ENCODE measurements at places on chromosomes 11 and 22.

DNA sequence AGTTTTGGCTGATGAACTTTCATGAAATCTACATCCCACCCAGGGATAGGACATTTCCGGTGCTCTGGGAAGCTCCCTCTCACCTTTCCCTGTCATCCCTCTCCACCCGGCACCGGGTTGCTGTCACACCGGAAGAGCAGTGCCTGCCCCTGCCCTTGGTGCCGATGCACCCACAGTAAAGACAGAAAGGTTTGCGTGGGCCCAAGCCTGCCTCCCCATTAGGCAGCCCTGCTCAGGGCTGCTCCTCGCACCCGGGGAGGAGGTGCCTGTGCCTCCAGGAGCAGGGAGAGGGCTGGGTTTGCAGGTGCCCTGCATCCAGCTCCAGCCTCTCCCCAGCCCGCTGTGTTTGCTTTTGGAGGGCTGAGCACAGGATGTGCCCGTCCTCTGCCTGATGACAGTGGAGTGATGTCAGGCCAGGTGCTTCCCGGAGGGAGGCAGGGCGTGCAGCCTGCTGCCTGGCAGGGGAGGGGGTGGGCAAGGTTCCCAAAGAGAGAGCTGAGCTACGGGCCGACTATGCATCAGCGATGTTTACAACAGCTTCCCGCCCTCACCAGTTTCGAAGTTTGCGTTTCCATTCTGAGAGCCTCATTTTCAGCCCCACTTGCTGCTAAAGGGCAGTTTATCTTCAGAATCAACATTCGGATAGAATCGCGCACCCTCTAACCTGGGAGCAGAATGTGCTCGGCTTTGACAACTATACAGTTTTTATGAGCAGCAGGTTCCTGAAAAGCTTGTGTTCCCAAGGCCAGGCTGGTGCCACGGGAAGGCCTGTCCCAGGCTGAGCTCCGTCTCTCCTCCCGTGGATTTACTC, 83.2 kb upstream of the CLDN5 start:
- peak; percentile 50 for DNase-seq

- DNase-seq, result no peak
Observed at GRCh38 chr11:92128026-92128425, 96.6 kb upstream of the FAT3 start.

GRCh38 chr11:78373689-78374088, 43.9 kb downstream of the GAB2 start:
- no peak for DNase-seq

GRCh38 chr11:63603180-63603518, 11.1 kb downstream of the PLAAT3 start:
- no peak for DNase-seq

DNA sequence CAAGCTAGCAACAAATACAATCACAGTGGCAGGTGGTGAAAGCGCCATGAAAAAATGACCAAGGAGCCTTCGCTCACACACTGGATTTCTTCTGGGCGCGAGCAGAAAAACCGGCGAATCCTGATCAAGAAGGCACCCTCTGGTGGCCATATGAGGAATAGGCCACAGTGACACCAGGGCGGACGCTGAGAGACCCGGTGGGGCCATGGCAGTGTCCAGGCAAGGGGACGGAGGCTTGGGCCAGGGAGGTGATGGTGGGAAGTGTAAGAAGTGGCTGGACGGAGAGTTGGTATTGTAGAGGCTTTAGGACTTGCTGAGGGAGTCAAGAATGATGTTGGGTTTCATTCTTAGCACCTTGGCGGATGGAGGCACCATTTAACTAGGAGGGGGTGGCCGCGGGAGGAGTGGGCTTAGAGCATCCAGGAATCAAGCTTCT, 16.9 kb upstream of the RAC2 start:
- peak; percentile 77 for DNase-seq

GRCh38 chr22:31926024-31926423, 18.3 kb upstream of the YWHAH start:
- DNase-seq, result no peak

GRCh38 chr11:127627629-127628457, 627.3 kb upstream of the KIRREL3 start:
- DNase-seq, result no peak

DNA sequence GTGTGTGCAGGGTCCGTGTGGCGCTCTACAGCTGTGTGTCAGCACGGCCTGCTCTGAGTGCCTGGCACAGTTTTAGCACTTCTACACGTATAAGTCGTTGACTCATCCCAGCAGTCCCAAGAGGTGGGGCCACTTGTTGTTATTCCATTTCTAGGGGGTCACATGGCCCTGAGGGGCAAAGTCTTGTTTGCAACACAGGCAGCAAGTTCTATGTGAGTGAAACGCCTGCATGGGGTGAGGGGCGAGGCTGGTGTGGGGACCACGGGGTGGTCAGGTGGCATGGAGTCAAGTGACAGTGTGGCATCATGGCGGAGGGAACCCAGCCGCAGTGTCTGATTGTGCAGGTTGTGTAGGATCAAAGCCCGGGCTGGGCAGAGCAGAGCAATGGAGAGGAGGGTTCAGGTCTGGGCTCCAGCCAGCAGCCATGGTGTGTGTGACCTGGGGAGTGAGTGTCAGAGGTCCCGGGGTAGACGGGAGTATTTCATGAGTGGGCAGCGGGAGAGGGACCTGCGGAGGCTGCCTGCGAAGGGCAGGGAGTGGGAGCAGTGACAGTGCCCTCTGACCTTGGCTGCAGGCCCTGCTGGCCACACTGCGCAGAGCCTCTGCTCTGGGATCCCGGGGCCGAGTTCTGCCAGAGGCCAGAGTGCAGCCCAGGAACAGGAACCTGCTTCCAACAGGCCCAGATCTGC, 27.9 kb downstream of the SHANK3 start:
- DNase-seq, result no peak

DNA sequence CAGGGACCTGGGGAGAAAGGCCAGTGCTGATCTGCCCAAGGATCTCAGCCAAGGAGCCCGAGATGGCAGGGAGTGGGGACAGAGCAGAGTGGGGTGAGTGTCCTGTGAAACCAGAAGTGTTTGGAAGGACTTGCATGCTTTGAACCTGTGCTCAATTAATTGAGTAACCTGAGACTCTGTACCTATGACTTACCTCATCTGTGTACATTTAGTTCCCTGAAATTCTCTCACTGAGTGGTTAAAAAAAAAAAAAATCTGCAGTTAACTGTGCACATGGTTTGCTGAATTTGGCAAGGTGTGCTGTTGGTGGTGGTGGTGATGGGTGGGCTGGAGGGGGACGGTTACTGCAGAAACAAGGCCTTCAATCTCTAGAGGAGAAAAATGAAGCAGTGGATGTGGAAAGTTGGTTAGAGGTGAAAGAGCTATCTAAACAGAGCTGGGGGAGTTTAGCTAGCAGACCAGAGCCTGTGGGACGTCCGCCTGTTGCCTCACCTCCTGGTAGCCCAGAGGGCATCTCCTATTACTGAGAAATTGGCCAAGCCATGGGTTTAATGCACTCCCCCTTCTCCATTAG, 8.3 kb upstream of the SORL1-AS1 start:
- no peak for DNase-seq

- peak; percentile 24 for DNase-seq
Observed at GRCh38 chr11:66335531-66336233, 552 bp downstream of the RIN1 start.

GRCh38 chr11:737366-737765, 9.9 kb upstream of the TALDO1 start:
- no peak for DNase-seq

DNA sequence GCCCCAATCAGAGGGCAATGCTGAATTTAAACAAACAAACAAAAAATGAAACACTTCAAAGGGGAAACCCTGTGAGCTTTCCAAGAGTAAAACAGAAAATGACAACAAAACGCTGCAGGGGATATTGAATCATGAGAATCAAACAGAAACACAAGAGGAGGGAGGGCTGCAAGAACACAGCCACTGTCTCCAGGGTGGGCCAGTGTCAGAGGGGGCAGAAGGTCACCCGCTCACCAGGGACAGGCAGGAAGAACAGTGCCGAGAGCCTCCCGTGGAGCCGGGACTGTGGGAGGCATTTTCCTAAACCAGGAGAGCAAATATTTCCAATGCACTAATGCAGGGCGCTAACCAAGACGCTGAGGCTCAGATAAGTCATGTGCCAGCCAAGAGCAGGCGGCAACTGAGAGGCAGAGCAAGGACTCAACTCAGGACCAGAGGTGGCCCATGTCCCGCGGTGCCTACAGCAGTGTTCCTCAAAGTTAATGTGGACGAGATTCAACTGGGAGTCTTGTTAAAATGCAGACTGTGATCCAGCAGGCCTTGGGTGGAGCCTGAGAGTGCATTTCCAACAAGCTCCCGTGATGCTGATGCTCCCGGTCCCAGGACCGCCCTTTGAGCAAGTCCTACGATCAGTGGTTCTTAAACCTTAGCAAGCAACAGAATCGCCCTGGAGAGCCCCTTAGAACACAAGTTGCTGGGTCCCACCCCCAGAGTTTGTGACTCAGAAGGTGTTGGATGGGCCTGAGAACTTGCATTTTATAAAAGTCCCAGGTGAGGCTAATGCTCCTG, 197.2 kb downstream of the TENM4 start:
- DNase-seq, result no peak

DNA sequence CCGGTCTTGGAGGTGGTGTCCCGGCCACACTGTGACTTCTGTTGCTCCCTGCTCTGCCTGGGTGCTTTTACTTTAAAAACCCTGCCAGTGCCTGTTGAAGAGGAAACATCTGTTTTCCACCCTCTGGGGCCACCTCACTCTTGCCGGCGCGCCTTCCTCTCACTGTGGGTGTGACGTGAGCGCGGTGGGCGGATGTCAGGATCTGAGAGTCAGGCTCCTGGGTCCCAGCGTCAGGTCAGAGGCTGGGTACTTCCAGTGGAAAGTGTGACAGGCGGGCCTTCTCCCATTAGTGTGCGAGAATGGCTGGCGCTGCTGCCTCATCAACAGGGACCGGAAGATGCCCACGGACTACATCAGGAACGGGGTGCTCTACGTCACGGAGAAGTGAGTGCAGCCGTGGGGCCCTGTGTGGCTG, 54.2 kb downstream of the GRAMD4 start:
- peak; percentile 100 for DNase-seq

- no peak for DNase-seq
Observed at GRCh38 chr11:23769214-23769613, 727.6 kb upstream of the LUZP2 start.

- peak; percentile 60 for DNase-seq
Observed at GRCh38 chr11:14973621-14974514, 1.7 kb upstream of the CALCA start.

DNA sequence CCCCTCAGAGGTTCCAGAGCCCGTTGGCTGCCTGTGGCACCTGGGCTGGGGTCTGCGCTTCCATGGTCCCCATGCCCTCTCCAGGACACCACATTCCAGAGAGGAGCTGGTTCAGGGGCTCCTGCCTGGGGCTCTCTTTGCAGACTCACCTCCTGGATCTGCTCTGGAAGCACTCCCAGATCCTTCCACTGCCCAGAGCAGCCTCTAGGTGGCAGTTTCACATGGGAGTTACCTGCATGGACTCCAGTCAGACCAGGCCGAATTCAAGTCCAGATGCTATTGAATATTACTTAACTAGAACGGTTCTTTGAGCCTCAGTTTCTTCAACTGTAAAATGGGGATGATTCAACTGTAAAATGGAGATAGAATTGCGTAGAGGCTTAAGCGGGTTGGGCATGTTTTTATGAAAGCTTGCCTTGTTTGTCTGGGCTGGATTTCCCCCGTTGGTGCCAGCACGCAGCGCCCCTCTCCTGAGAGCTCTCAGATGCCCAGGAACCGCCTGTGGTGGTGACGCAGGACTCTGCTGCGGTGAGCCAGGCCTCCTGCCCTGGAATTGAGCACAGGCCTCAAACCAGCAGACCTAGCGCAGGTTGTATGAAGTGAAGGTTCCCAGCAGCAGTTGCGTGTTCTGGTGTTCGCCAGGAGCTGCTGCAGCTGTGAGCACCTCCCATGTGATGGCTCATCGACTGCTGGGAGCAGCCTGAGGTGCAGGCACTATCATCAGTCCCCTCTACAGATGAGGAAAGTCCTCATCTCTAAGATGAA, 44.2 kb downstream of the LMO1 start:
- DNase-seq, result peak; percentile 38

DNA sequence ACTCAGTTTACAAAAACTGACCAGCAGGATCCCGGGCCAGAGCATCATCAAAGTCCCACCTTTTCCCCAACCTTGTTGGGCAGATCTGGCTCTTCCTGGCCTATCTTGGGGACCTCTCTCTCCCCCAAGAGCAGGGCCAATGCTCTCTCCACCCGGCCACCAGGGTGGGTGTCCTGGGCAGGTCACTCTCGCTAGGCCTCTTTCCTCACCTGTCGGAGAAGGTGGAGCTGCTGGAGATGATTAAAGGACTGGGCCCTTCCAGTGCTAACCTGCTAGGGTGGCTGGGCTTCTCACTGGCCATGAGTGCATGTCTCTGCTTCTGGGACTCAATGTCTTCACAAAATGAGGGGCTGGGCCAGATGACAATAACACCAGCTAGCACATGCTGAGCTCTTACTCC, 2.9 kb upstream of the CAPN5 start:
- DNase-seq, result no peak

DNA sequence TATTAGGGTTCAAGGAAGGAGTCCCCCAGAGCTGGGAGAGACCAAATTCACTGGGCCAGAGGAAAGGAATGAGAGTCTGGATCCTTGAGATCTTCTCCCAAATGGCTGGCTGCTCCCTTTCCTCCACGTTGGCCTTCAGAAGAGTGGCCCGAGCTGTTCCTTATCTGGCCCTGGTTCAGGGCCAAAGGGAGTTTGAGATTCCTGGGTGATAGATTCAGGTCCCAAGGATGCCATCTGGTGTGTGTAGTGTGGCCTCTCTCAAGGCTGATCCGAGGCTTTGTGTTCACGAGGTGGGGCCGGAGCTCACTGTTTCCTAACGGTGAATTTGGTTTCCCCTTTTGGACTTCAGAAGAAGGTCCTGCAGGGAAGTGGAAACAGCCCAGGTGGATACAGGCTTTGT, 17.4 kb upstream of the ABCC8 start:
- DNase-seq, result no peak

Data from activated CD8-positive, alpha-beta T cell treated with anti-CD3 and anti-CD28 coated beads for 36 hours (primary cell).